Activated T-cell treated with anti-CD3 and anti-CD28 coated beads for 24 hours (primary cell): ENCODE measurements at places on chromosomes 3 and 15.

GRCh38 chr3:176954517-176954916 lies 242.8 kb downstream of the TBL1XR1 start:
- no peak for DNase-seq

DNA sequence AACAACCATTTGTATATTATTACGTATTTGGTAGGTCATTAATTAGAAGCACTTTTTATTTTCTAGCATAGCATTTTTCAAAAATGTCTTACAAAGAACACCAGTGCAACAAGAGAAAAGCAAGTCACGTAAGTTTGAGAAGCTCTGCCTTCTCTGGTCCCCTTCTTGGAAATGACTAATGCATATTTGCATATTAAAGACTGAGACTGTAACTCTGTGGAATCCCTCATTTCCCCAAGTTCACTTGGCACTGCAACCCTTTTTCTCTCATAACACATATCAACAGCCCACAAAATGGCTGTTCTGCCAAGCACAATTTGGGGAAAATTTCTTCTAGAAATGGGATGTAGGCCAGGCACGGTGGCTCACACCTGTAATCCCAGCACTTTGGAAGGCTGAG lies 176.3 kb downstream of the ERC2 start:
- no peak for DNase-seq

GRCh38 chr15:45149060-45149459 lies 19.3 kb downstream of the DUOX1 start:
- DNase-seq: no peak

DNA sequence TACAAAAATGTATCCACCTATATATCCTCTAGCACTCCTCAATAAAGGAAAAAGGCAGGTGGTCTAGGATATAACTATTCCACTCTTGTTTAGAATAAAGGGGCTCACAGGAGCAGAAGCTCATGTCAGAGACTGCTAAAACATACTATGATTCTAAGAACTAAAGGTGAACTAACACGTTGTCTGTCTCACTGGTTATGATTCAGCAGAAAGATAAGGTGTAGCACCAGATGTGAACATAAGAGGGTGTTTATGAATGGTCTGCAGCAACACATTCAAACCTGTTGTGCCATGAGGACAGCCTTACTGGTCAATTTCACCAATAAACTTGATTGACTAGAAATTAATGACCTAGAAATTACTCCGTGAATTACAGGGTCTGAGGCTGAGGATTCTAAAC lies 4.6 kb downstream of the PEX11A start:
- no peak for DNase-seq

DNA sequence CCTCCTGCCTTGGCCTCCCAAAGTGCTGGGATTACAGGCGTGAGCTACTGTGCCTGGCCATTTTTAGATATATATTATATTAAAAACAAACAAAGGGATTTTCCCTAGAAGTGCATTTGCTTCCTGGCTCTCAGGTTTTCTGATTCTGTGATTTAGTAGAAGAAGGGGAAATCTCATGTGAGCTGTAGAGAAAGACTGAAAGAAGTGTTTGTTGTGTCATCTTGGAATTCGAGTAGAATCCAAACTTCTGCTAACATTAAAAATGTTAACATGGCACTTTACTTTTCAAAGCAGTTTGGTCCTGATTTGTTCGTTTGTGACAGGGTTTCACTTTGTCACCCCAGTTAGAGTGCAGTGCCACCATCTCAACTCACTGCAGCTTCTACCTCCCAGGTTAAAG lies 34.9 kb downstream of the IQGAP1 start:
- no peak for DNase-seq

GRCh38 chr3:22922317-22922716 lies 280.8 kb upstream of the UBE2E2 start:
- DNase-seq: no peak

GRCh38 chr15:87047203-87047965 lies 967.7 kb downstream of the AGBL1 start:
- no peak for DNase-seq

- DNase-seq: no peak
Measured at GRCh38 chr3:159765030-159765859, 223.4 kb upstream of the IL12A start.

GRCh38 chr3:136899622-136900158 lies 37.7 kb downstream of the NCK1 start:
- no peak for DNase-seq

- no peak for DNase-seq
Measured at GRCh38 chr3:192514081-192514753, 213.1 kb downstream of the FGF12 start.

DNA sequence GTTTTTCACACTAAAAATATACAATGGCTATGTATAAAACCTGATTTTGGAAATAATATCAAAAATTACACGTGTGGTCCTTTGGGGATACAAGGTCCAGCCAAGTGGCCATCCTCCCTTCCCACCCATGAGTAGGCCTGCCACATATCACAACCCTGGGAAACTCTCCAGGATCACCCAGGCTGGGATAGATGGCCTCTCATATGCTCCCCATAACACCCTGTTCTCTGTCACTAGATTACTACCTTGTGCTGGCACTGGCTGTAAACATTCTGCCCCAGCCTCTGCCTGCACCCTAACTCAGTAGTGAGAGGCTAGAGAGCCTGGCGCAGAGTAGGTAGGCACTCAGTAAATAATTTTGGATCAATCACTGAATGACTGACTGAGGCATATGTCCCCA lies 52.1 kb downstream of the CLDN18 start:
- DNase-seq: no peak

- DNase-seq: no peak
Measured at GRCh38 chr15:31360158-31360561, 33.5 kb downstream of the KLF13 start.

- DNase-seq: no peak
Measured at GRCh38 chr3:194274424-194275085, 76.6 kb downstream of the CPN2 start.

DNA sequence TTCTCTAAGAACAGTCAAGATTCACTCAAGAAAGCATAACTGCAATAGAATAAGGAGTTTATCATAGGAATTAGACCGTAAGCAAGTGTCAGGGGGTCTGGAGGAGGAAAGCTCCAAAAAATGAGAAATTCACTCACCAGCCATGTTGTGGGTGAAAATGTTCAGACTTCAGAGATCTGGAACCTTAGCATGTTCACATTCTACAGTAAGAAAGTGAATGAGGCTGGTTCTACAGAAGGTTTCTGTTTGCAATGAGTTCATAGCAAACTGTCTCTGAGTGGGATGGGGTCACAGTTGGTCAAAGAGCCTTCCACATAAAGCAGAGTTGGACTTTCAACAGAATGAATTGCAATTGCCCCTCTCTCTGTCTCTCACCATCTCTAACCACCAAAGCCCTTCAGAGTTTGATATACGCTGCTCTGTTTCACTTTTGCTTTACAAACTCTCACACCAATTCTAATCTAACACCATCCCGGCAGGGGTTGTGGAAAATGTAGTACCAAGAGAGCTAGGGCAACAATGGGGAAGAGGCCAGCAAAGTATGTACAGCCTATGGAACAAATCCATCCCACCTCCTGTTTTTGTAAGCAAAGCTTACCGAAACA lies 581.8 kb upstream of the UBE2E2 start:
- no peak for DNase-seq

DNA sequence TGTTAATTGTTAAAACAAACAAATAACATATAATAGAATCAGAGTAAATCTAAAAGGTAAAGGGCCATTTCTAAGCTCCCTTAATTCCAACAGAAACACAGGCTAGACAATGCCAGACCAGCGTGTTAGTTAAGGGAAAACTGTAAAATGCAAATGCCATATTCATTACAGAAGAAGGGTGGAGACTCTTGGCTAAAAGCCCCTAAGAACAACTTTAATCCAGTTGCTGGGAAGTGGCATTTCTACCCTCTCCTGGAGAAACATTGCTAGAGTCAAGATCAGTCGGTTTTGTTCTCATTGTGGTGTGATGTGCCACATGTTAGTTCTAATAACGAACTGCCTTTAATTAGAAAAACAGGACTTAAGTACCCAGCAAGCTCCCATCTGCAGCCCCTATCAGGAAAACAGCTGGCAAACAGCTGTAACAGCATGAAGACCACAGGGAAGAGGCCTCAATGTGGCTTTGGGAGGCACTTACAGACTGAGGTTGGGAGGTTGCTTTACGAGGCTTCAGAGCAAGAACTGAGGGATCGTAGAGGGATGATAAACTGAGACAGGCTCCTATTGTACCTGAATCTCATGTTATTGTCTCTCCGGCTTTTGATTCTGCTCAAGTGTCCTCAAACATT lies 1134.8 kb downstream of the ROBO1 start:
- no peak for DNase-seq

DNA sequence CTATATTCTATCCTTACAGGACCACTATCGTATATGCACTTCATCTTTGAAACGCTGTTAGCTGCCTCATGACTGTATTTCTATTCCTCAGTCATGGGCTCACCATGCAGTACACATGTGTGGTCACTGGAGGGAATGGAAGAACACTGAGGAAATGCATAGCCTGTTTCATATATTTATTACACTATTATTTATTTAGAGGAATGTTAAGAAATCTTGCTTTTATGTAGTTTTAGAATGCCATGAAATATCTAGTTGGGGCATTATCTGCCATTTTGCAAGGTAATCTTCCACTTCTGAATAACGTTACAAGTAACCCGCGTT lies 155.7 kb downstream of the IGF1R start:
- no peak for DNase-seq

DNA sequence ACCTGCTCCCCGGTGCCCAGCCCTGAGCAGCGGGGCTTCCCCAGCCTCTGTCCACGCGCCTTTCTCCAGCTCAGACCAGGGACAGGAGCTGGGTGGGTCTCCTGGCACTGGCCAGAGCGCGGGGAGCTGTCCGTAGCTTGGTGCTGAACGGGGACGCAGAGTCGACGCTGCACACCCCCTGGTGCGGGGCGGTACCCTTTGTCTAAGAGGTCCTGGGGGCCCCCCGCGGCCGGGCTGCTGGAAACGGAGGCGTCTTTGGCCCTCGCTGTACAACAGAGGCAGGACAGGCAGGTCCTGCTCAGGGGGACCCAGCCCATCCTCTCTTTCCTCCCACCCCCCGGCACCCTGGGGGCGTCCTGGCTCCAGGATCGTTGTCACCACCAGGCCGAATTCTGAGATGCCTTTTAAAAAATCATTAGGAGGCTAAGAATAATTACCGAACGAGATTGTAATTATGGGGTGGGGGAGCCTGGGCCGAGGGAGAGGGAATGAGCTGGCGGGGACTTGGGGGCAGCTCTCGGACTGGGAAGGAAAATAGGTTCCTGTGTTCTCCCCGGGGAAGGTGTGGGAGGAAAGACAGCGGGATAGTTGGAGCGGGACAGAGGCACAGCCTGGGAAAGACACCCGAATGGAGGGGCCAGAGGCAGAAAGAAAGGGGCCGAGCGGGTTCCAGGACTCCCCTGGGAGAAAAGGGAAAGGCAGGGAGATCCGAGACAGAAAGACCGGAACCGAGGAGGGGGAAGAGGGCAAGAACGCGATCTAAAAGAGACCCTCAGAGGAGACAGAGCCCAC lies 4.1 kb upstream of the SKOR1 start:
- DNase-seq: no peak
